ENCODE measurements at places on chromosomes 1 and 21.

DNA sequence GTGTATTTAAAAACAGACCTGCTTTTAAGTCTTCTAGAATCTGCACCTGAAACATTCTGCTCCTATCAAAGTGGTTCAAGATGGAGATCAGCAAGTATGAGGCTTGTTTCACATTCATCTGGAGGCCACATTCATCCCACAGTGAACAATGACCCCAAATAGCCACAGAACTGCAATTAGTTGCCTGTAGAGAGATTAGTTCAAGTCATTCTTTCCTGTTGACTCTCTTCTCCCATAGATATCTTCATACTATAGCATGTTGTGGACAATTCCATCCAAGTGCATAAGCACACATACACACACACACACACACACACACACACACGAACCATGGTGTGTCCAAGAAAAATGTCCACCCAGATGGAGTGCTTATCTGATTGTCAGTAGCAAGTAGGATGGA is 101.7 kb upstream of the FGGY start:
- DNase-seq: peak; percentile 35
- no peak overlapping the region for H3K4me3 ChIP-seq

- H3K4me1 ChIP-seq: no peaks in the 10 kb centered on the region
- DNase-seq: no peak
- H3K4me3 ChIP-seq: no peak overlapping the region
- H3K27ac ChIP-seq: no peak overlapping the region
- no peaks in the 10 kb centered on the region for H3K27me3 ChIP-seq
Observed at GRCh38 chr1:57208741-57209302, 215.0 kb downstream of the DAB1 start.

GRCh38 chr1:32291145-32291707 is 657 bp upstream of the HDAC1 start:
- peaks cover 7% of the 10 kb centered on the region for H3K4me1 ChIP-seq
- DNase-seq: peak; percentile 45
- H3K27ac ChIP-seq: peak overlapping the region; percentile 58

GRCh38 chr1:116436611-116436970 is 63.5 kb downstream of the ATP1A1 start:
- H3K4me1 ChIP-seq: no peaks in the 10 kb centered on the region
- H3K27ac ChIP-seq: no peak overlapping the region
- peaks cover 15% of the 10 kb centered on the region for H3K27me3 ChIP-seq
- no peak overlapping the region for H3K4me3 ChIP-seq
- DNase-seq: no peak

DNA sequence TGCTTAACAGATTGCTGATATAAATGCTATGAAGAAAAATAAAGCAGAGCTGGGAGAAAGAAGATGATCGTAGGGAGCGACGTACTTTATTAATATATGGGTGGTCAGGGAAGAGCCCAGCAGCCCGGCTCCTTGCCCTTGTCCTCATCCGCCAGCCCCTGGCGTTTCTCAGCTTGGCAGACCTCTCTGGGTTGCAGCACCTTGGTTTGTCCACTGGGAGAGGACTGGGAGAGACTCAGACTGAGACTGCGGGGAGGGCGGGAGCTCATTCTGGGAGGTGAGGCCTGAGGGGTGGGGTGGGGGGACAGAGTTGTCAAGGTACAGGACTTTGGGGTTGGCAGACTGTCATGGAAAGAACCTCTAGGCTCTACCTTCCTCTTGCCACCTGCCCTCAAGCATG is 3.3 kb upstream of the S100A3 start:
- peaks cover 32% of the 10 kb centered on the region for H3K4me1 ChIP-seq
- no peak for DNase-seq
